H54 (cell line): ENCODE measurements at places on chromosomes 11 and 22.

GRCh38 chr11:111922803-111923202, 4.1 kb downstream of the C11orf52 start:
- no peak for DNase-seq

DNA sequence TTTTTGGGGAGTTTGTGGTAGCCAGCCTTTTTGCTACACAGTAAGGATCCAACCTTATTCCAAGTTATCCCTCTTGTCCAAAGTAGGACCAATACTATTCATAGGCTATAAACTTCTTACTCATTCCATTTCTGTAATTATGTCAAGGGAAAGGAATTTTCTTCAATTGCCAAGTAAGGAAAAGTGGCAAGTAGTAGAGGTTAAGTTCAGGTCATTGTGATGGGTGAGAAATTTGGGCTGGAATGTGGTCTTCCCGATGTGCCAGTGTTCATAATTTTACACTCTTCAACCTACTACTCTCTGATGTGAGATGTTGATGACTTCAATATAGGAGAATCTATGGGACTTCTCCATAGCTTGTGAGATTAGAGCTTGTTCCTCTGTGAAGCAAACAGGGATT, 648.8 kb downstream of the METTL15 start:
- DNase-seq: peak; percentile 12

DNA sequence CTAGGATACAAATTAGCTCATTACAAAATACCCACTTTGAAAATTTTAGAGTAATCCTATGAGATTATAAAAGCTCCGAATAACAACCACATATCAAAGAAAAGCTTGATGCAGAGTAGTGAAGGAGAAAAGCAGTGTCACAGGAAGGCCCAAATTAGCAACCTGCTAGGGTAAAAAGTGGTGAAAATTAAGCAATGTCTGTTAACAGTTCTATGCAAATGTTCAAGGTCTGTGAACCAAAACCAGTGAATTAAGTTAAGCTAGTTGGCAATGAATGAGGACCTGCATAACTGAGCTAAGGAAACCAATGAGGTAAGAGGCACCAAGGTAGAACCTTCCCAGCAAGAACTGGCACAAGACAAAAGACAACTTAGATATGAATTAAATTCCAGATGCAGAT, 29.6 kb downstream of the PRDM10 start:
- DNase-seq: no peak

DNA sequence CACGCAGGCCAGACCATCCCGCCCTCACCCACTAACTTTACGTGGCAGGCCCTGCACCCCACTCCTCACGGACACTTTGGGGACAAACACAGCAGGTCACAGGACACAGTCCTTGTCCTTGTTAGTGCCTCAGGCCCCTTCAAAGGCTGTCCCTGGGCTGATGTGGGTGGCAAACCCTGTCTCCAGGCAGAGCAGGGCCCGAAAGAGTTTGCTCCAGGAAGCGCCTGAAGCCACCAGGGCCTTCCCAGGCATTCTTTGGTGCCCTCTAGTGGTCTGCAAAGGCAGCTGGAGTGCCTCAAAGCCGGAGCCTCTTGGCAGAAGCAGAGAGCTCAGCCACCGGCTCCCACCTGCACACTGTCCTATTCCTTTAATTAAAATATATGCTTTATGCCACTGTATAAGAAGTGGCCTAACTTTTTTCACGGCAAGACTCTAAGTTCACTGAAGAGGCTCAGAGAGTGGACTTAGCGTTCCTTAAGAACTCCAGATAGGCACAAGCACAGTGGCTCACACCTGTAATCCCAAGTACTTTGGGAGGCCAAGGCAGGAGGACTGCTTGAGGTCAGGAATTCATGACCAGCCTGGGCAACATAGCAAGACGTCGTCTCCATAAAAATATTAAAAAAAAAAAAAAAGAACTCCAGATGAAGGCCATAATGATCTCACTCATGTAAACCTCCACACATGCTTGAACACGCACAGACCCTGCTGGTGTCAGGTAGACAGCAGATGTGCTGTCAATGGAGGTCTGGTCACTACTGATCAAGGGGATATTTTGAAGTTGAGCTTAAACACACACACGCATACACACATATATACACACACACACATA, 11.1 kb downstream of the TXN2 start:
- DNase-seq: no peak

- no peak for DNase-seq
These were observed 13.7 kb upstream of the DRD2 start for GRCh38 chr11:113488931-113489351.

GRCh38 chr11:62602141-62603071, 741 bp upstream of the MTA2 start:
- no peak for DNase-seq

DNA sequence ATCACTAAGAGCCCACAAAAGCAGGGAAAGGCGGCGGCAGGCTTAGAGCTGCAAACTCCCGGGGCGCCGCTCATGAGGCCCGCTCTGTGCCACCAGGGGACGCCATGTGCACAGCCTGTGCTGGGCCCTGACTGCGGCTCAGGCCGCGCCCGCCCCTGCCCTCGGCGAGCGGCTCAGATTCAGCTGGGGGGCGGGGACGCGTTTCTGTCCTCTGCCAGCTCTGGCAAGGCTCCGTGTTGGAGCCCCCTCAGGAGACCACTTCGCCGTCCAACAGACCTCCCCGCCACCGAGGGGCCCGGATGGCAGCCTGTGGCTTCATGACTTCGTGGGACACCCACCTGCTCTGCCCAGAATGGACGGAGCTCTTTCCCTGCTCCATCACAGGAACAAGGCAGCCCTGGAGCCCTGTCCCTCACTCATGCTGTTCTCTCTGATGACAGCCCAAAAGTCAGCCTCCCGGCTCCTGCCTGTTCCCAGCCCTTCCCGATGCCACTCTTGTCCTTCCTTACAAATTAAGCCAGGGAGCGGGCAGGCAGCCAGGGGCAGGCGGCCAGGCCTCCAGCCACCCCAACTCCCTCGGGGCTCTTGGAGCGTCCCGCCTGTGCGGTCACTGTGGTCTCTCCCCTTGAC, 69.1 kb downstream of the NAT10 start:
- DNase-seq: peak; percentile 90

DNA sequence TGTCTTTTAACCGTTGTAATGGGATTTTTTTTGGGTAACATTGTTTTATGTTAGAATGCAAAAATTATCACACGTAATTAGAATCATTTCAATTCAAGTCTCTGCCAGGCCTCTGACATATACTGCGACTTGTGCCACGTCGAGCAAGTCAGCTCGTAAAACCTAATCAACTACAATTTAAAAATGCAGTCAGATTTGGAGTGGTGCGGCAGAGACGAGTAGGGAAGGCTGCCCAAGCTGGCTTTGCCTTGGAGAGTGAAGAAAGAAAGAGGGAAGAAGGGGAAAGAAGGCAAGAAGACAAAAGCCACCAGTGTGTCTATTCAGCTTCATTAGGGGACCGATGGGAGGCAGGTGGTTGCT, 110.7 kb downstream of the MIAT start:
- DNase-seq: no peak

- DNase-seq: no peak
These were observed 84.2 kb downstream of the PHF21B start for GRCh38 chr22:44925465-44926123.

DNA sequence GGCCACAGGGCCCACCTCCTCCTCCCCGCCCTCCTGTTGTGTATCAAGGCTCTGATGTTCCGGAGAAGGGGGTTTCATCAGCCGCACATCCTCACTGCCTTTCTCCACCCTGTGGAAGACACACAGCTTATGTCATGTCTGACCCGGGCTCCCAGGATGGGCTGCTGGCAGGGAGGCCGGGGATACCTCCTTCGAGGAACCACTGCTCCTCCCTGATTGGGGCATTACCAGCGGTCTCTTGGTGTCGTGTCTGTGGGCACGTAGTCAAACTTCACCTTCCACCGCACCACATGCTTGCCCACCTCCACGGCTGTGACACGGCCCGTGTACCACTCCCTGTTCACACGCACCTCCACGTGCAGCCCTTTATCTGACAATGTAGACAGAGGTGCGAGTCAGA, 35.9 kb downstream of the MORC2 start:
- DNase-seq: no peak

DNA sequence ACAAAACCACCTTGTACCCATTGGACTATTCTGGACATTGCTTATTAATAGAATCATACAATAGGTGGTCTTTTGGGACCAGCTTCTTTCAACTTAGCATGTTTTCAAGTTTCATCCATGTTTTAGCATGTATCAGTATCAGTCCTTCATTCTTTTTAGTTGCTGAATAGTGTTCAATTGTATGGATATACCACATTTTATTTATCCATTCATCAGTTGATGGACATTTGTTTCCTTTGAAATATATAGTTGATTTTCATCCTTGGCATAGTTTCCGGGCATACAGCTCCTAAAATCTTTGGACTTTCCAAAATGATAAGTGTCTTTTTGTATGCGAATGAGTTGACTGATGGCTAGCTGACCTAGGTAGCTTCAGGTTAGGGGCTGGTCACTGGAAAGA, 12.2 kb downstream of the PPP6R3 start:
- DNase-seq: no peak

DNA sequence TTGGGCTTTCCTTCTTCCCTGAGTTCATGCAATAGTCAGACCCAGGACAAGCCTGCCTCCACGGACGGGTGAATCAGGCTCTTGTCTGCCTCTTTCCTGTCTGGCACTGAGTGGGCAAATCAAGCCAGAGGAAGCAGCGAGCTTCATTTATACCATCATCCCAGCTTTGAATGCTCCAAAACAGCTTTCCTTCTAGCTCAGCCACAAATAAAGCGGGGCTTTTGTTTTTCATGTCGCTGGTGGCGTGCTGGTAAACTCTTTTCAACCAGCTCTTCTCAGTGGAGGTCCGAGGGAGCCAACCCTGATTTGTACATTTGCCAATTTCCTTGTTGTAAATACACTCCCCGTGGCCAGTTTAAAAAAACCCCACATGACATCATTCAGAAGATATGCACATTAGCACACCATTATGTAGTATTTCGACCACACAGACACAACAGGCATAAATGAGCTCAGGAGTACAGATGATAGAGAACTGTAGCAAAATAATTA, 8.6 kb downstream of the C11orf91 start:
- DNase-seq: no peak

DNA sequence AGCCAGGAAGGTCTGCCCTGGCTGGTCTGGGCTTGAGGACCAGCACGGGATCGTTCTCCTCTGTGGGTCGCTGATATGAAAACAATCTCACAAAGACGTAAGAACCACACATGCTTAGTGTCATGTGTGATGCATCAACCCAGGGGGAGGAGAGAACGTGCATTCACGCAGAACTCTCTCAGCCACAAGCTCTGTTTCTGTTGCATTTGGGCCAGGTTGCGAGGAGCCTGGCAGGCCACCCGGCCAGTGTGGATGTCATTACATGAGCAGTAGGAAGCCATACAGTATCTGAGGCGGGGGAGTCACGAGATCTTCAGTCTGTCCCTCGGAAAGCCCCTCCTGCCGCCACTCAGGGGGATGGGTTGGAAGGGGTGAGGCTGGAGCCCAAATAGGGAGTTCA, 53.1 kb upstream of the KCNQ1OT1 start:
- DNase-seq: no peak

- no peak for DNase-seq
These were observed 14.6 kb downstream of the MRGPRF start for GRCh38 chr11:68998390-68998911.

DNA sequence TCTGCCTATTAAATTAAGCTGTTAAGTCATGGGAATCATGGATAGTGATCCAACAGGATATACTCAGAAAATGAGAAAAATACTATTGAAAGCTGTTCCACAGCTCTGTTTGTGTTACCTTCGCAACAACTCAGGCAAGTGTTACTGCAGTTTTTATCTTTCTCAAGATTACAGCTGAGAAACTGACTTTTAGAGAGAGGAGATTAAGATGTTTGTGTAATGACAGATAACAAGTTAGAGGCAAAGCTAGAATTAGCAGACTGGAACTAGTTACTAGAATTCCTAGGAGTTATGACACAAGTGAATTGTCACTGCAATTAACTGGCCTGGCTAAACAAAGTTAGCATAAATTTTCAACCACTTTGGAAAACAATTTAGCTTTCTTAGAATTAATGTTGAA, 1.6 kb downstream of the SLN start:
- no peak for DNase-seq

DNA sequence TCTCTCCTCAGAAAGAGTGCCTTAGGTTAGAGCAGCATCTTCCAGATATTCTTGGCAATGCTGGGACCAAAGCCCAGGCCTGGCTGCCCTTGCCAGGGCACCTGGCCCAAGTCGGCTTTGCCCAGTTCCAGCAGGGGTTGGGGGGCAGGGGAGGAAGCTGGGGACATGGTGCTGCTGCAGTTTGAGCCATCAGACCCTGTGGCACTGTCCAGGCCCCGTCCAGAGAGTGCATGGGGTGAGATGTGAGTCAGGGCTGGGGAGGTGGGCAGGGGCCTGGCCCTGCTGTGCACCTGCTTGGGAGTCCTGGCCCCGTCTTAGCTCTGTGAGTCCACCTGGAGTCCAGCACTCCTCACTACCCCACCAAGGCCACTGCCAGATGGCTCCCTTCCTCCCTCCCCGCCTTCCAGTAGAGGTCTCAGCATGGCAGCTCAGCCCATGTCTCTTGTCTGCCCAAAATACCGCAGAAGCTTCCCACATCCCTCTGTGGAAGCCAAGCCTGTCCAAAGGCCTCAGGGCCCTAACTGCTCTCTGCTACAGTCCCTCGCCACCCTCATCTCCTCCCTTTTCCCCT, 16.6 kb downstream of the DERL3 start:
- DNase-seq: no peak

DNA sequence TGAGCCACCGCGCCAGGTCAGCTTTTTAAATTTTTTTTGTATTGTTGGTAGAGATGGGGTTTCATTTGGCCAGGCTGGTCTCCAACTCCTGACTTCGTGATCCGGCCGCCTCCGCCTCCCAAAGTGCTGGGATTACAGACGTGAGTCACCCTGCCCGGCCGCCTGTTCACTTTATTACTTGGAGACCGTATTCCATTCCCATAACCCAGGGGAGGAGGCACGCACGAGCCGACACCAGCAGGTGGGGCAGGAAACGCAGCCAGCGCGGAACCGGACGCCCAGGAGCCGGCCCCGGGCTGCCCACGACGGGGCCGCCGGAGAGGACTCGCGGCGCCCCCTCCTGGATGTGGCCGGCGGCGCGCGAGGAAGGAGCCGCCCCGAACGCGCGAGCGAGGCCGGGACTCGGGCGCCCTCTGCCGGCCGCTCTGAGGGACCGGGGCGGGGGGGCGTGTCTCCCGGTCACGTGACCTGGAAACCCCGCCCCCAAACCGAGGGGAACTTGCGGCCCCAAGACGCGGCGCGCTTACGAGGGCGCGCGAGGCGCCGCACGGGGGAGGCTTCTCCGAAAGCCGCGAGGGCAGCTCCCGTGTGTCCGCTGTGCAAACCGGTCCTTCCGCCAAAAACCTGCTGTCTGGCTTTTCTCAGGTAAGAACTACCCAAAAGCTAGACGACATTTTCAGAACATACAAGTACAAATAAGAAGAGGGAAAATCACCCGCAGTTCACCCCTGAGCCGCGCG, 11.6 kb upstream of the RNH1 start:
- no peak for DNase-seq

DNA sequence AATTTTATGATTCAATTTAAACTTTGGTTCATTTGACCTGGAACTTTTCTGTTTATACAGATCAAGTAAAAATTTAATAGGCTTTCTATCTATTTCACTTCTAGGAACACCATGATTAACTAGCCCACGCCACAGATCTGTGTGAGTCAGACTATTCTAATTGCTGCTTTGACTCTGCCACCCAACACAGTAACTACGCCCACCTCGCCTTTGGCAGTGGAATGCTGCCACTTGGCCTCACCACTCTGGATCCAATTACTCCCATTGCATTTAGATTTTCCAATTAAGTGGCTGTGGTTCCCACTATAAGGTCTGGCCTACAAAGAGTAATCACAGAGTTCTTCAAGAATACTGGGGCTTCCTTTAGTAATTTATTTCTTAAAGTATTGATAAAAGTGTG, 46.6 kb upstream of the LIN7C start:
- DNase-seq: no peak
